NT2/D1 (cell line): ENCODE measurements at places on chromosomes 2 and 18.

DNA sequence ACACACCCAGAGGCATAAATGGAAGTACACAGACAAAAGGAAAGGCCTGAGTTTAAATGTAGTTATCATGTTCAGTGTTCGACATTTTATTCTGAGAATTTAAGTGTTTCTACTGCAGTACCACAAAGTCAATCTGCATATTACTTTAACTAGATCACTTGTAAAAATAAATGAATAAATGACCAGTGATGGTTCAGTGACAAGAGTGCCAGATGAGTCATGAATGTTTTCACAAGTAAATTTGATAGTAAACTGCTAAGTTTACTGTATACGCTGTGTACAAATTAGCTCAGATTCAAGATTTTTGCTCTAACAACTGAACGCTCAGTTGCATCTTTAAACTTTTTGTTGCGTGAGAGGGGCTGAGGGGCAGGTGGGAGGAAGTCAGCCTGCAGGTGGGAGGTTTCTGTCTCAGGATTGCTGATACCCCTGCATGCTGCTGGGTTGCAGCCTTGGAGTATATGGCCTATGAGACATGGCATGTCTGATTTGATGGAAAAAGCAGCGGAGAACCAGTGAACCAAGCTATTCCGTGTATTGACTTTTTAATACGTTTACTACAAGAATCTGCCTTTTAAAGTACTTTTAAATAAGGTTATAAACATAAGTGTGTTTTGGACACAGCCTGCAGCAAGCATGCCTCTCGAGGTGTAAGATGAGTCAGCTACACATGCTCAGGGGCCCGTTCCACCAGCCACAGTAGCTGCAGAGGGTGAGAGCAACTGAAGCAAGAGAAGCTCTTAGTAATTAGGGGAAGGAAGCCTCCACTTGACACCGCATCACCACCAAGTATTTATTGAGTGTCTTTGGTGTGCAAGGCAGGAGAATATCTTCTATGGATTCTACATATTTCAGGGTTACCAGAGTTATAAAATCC, 245.1 kb downstream of the NEDD4L start:
- DNase-seq = no peak

DNA sequence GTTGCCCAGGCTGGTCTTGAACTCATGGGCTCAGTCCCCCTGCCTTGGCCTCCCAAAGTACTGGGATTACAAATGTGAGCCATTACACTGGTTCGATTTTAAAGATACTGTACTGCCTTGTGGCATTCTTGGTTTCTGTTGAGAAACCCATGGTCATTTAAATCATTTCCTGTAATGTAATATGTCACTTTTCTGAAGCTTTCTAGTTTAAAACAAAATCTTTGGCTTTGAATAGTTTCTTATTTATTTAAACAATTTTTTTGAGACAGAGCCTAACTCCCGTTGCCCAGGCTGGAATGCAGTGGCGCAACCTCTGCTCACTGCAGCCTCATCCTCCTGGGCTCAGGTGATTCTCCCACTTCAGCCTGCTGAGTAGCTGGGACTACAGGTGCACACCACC, 8.9 kb downstream of the ZNF512 start:
- no peak for DNase-seq

GRCh38 chr18:10850840-10851239, 298.5 kb downstream of the PIEZO2 start:
- DNase-seq = no peak

DNA sequence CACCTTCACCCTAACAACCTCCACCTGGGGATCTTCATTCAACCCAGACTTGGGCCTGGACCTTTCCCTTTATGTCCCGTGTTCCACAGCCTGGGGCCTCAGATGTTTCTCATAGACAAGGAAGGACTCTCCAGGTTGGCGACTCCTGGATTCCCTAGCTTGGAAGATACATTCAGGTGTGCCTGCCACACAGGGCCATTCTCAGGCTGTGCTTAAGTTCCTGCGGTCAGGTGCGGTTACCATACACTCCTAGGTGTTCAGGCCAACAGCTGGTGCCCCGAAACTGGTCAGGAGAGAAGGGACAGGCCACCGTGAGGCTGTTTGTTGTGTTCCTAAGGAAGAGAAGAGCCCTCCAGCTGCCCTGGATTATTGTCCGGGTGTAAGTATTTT, 15.6 kb downstream of the SLC4A3 start:
- DNase-seq = no peak
